Stimulated activated CD8-positive, alpha-beta memory T cell treated with anti-CD3 and anti-CD28 coated beads, Interleukin-4, amount 100 ng/mL, for 1 hour (primary cell): ENCODE measurements at places on chromosomes 4 and X.

DNA sequence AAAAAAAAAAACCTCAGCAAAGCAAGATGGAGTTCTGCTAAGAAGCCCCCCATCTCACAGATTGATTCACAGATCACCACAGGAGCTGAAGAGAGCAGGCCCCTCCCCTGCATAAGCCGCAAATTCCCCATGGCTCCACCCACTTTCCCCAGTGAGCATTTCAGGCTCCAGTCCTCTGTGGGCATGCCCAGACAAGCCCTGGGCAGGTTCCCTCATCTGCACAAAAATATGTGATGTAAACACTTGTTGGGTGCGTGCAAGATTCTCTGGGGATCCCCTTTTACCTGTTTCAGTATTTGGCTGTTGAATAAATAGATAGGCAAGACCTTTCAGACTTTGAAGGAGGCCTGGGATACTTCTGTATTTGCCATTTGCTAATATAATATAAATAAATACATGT lies 514.3 kb downstream of the PCDH7 start:
- DNase-seq = no peak

GRCh38 chrX:53950130-53950733 lies 94.0 kb downstream of the PHF8 start:
- no peak for DNase-seq

- DNase-seq = no peak
Observed at GRCh38 chr4:108149588-108150380, 18.9 kb downstream of the LEF1 start.

DNA sequence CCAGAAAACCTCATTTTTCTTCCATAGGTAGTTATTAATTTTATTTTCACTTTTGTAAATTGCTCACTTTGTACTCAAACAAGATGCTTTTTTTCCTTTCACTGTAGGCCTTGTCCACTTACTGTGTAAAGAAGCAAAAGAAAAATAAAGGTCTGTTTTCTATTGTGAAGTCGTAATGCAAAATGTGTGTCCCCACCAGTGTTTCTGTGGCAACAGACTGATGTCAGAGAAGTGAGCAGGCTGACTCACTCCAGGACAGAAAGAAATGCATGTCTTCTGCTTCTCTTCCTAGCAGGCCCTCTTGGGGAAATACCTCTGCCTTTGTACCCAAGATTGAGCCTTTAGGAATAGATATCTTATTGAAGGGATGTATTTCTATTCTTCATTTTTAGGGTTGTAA lies 30.3 kb downstream of the INPP4B start:
- no peak for DNase-seq

GRCh38 chrX:31371956-31372355 lies 300.1 kb upstream of the FTHL17 start:
- no peak for DNase-seq

DNA sequence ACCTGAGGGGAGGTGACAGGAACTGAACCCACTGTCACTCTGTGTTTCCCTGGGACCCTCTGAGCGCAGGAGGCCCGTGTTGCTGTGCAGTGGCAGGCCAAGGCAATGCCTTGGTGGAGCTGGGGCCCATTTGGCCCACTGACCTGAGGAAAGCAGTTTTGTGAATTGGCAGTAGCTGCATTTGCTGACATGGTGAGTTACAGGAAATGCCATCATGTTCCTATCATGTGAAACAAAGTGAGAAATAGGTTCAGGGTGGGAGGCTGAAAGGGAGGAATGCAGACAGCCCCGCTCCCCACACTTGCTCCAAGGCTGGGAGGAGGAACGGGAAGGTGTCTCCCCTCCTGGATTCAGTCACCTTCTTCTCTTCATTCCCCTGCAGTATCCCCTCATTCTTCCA lies 146.1 kb downstream of the PTTG2 start:
- DNase-seq = no peak

GRCh38 chr4:24380957-24381665 lies 203.2 kb downstream of the DHX15 start:
- DNase-seq = no peak

GRCh38 chrX:107205770-107206696 lies at the start of the genes DNAAF6 and NUP62CL:
DNAAF6 (plus strand) TSS chrX:107206611; CDS start chrX:107212876, 6,265 bp downstream.
NUP62CL (minus strand) TSS chrX:107206433; CDS start chrX:107175146, 31,287 bp downstream.
- no peak for DNase-seq

DNA sequence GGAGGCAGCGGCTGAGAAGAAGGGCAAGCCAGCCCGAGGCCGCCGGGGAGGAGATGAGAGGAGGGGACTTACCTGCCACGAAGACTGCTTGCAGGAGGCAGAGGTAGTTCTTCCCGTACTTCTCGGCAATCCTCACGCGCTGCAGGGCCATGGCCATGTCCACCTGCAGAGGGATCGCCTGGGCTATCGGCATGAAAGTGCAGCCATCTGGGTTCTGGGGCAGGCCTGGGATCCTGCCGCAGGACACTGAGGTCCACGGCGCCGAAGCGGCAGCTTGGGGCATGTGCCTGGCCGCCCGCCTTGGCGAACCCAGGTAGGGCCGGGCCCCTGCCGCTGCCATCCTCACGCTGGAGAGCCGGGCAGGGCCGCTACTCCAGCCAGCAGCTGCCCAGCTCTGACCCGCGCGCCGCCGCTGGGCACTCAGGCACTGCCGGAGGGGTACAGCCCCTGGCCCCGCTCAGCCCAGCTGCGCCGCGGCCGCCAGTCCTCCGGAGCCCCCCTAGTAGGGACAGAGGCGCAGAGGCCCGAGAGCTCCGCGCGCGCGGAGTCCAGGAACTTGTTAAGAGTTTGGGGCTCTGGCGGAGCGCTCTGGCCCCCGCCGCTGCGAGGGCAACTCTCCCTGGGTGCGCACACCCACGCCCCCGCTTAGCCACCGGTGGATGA lies 16.0 kb downstream of the MCF2 start:
- no peak for DNase-seq

DNA sequence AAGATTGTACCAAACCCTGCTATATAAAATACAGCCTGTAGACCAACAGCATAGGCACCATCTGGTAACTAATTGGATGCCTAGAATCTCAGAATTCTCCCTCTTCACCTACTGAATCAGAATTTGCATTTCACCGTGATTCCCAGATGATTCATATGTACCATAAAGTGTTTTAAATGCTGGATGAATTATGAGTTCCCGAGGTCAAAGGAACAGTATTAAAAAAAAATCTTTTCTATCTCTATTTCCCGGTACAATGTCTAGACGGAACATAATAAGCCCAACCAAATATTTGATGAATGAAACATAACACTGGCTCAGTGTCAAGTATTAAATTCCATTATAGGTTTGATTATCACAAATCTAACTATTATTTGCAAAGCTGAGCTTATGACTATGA lies 280.0 kb downstream of the ANKRD50 start:
- DNase-seq = no peak

GRCh38 chr4:83889802-83890201 lies 353.9 kb downstream of the GPAT3 start:
- DNase-seq = no peak

DNA sequence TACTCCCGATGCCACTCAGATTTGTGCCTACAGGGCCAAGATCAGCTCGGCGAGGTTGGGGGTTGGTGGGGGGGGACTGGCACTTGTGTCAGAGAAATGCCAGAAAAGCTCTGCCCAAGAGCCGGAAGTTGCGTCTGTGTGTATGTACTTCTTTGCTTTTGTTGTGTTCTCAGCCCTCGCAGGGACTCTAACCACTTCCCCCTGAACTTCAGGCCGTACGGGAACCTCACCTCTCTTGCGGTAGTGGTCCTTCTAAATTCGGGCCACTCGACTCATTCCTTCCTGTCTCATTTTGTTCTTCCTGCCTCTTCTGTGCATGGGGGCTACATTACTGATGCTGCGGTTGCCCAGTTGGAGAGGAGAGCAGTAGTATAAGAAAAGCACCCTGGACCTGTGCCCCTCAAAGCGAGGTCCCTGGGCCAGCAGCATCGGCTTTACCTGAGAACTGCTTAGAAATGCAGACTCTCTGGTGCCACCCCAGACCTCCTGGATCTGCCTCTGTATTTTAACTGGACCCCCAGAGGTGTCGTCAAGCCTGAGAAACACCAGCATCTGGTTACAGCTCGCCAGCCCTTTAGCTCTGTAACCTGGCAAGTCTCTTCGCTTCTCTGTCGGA lies 146.3 kb upstream of the RPS6KA3 start:
- peak; percentile 5 for DNase-seq

DNA sequence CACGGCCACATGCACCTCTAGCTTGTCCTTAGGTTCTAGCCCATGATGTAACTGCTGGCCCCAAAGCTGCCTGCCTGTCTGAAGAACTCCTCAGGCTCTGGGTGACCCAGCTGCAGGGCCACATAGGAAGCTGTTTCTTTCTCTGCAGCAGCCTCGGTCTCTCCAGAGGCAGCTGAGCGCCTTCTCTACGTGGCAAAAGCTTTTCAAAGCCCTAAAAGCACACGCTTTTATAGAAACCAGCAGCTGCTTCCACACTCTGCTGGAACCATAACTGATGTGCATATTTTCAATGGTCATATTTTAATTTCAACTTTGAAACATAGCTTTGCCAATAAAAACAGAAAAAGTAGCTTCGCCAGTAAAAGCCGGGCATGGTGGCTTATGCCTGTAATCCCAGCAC lies 37.4 kb downstream of the FAM53A start:
- DNase-seq = no peak

GRCh38 chrX:14946606-14947155 lies 73.5 kb downstream of the MOSPD2 start:
- no peak for DNase-seq

- no peak for DNase-seq
Observed at GRCh38 chr4:185771711-185772390, 40.1 kb downstream of the SORBS2 start.

GRCh38 chrX:42783451-42783850 lies 5.5 kb upstream of the PPP1R2C start:
- no peak for DNase-seq

DNA sequence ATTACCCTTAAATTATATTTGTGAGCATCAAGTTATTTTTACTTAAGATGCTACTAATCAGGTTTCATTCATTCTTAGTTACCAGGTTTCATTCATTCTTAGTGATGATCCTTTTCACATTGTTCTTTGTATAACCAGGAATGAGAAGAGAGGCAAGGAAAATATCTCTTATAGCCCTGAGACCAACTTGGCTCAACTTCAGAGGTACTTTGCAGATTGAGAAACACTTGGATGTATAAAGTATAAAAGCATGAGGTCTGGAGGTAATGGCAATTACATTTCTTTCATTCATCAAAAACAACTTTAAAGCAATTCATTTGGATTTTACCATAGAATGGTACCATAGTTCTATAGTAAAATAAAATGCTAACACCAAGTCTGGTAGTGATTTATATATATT lies 231.0 kb downstream of the PRDM5 start:
- no peak for DNase-seq

- DNase-seq = no peak
Observed at GRCh38 chr4:15929540-15929939, 9.0 kb downstream of the FGFBP1 start.

DNA sequence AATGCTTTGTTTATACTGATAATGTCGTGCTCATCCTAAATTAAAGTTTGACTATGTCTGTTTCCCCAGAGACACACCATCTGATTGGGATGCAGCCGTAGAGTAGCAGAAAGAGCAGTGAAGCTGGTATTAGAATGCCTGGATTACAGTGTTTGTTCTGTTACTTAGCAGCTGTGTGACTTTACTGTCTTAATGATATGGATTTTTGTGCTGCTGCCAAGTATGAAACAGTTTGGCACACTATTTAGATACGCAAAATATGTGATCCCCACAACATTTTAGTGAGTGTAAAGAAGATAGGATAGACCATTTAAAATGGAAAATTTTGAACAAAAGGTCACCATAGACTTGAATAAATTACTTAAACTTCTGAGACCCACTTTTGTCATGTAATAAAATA lies 1.2 kb upstream of the CHIC1 start:
- DNase-seq = no peak

DNA sequence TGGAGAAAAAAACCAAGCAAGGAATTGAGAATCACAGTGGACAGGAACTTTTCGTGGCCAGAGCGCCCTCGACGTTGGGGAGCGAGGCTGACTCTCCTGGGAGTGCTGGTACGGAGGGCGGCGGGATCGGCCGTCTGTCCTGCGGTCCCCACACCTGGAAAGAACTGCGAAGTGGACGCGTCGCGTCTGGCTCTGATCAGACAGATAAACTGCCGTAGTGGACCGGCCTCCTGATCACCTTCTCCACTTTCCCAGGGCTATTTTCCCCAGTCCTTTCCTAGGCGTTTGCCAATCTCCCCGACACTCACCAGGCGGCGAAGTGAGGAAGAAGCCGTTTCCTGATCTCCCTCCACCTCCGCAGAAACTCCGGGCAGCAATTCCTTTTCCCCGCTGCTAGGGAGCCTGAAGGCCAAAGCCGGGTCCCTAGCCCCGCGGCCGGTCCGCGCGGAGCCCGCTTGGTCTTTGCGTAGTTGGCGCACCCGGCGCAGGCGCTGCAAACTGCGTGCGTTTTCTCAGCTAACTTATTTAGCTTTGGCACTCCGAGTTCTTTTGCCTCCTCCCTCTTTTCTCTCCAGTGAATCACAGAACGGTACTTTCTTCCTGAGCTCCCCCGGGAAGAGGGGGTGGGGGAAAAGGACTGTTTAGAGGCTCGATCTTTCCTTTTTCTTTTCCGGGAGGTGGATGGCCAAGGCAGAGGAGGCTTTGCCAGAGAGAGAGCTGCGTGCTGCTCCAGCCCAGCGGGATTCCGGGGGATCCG lies at the start of gene ARSJ:
Gene ARSJ, minus strand, starts transcription at position 500 of the 757 bp plus-strand sequence. CDS start 813 bp downstream, outside the sequence.
- DNase-seq = no peak

DNA sequence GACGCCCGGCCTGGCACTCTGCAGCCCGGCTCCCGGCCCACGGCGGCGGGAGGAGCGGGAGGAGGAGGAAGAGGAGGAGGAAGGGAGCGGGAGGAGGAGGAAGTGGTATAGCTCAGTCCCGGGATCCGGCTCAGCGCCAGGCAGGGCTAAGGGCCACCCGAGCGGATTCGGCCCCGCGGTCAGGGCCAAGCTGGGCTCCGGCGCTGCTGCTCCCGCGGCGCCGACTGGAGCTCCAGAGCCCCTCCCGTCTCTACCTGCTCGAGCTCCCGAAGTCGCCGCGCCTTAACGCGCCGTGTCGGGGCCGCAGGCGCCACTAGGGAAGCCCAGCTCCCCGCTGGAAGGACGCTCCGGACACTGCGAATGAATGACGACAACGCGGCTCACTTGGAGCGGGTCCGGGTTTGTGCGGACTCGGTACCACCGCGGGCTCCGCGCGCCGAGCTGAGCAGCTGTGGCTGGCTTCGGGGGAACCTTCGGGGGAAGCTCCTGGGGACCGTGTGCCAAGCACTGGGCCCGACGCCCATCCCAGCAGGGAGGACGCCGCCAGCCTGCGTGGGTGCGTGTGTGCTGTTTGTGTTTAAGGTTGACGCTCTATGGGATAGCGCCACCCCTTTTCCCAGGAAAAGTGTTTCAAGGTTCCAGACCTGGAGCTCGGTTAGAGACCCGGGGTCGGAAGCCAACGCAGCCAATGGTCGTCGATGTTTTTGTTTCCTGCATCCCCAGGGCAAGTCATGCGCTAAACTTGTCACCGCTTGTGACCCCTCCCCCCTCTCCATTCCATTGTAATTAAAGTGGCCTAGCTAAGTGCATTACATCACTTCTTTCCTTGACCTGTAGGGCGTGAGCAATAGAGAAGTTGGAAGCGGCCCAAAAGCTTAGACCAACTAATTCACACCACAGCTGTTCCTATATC lies at the start of gene TBC1D9:
Gene TBC1D9, minus strand, starts transcription at position 67 of the 913 bp plus-strand sequence. CDS start 340 bp downstream, outside the sequence.
- DNase-seq = no peak

DNA sequence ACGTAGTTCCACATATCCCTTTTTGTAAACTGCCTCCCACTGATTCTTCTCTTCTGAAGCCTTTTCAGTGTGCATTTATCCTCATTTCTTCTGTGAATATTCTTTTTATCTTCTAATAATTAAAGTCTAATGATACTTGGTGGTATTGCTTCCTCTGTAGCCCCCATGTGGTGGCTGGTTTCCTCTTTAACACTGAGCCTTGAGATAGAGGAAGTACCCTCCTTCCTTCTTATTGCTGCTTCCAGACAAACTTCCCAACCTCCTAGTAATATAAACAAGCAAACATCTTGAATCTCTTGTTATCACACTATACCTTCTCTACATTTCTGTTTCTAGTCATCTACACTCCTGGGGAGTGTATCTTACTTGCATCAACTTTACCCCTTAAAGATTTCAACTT lies 310.5 kb upstream of the GIMD1 start:
- DNase-seq = no peak
